Activated naive CD4-positive, alpha-beta T cell (primary cell): ENCODE measurements at places on chromosomes 11 and 22.
A peak's percentile ranks its signal among the peaks of the same experiment; 100 is the strongest.

- no peak for DNase-seq
Observed at GRCh38 chr22:45537734-45538181, 35.1 kb downstream of the FBLN1 start.

DNA sequence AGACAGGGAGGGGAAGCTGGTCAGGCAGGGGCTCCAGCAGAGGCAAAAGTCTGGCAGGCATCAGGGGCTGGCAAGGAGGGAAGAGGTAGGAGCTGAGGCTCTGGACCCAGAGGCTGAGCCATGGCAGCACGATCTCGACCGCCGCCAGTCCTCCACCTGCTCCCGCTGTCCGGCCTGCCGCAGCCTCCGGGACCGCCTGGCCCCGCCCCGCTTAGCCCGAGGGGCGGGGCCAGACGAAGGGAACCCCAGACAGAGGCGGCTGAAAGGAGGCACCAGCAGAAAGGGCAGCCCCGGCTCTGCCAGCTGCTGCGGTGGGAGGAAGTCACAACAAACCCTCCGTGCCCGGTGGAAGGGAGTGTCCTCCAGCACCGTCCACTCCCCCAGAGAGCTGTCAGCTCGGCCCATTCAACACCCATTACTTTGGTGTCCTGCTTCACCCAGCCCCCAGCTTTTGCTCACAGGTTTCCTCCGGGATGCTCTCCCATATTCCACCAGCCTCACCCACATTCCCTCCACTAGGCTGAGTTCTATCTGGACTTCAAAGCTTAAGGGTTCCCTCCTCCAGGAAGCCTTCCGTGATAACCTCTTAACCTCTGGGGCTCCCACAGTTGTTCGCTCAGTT is at the start of gene MFNG:
MFNG (minus strand) TSS at position 161 of the 622 bp plus-strand sequence. CDS start 207 bp downstream, outside the sequence.
- peak; percentile 20 for DNase-seq

GRCh38 chr11:118200901-118201680 is 23.7 kb downstream of the JAML start:
- DNase-seq: no peak

DNA sequence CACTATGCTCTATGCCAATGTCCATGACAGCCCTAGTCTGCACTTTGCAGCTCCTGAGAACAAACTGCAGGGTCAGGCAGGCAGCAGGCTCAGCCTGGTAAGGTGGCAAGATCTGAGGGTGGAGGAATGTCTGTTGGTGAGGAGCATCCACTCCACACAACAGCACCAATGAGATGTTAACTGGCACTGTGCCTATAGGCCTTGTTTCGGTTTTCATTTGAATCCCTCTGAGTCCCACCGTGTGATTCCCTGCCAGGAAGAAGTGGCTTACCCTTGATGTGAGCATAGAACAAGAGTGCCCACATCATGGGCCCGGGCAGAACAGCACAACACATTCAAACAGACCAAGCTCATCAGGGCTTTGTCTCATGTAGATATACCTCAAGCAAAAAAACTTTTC is 44.1 kb upstream of the CHRM4 start:
- DNase-seq: no peak

DNA sequence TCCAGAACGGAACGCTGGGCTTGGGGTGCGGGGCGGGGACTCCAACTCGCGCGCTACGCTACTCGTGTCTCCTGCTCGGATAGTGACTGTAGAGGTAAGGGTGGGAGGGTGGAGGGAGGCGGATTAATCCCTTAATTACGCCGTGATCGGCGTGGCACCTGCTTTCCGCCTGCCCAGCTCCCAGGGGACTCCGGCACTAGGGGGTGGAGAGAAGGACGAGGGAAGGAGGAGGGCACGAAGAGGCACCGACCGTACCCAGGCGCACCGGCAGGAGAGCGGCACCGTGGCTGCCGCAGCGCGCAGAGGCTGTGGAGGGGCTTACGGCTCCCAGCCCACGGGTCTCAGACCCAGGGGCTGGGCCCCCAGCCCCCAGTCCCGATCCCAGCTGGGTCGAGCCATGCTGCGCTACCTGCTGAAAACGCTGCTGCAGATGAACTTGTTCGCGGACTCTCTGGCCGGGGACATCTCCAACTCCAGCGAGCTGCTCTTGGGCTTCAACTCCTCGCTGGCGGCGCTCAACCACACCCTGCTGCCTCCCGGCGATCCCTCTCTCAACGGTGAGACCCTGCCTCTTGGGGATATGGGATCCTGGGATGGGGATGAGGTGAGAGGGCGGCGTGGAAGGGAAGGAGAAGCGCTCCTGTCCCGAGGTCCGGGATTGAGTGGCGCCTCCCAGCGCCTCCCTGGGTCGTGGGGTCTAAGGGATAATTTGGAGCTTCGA is at the start of gene ROBO3:
ROBO3 (plus strand) TSS at position 252 of the 721 bp plus-strand sequence; CDS start at position 398, 146 bp downstream.
- no peak for DNase-seq

DNA sequence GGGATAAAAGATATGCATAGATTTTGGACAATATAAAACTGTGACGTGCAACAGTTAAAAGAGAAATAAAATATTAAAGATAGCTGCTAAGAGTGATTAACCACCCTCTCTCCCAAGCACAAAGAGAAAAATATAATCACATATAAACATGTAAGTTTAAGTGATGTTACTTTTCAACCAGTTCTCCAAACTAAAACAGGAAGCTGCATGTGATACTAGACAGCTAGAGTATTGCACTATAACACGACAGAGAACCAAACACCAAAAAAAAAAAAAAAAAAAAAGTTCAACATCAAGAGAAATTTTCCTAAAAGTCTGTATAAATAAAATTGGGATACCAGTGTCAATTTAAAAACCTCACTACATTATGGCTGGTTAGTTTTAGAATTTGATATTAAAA is 79.1 kb downstream of the PICALM start:
- DNase-seq: no peak

DNA sequence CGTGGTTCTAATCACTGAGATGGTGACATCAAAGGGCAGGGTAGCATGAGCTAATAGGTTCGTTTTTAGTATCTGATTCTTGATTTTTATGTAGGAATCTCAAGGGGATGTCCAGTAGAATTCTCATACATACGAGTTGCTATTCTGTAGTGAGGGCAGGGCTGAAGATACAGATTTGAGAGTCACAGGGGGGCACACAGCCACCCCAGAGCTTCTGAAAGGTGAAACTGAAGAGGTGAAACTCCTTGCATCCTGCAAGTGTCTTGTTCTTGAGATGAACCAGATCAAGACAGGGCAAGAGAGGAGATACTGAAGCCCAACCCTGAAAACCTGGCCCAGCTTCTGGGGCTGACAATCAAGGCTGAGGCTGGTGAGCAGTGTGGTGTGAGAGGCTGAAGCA is 35.6 kb upstream of the TMEM123 start:
- DNase-seq: no peak

DNA sequence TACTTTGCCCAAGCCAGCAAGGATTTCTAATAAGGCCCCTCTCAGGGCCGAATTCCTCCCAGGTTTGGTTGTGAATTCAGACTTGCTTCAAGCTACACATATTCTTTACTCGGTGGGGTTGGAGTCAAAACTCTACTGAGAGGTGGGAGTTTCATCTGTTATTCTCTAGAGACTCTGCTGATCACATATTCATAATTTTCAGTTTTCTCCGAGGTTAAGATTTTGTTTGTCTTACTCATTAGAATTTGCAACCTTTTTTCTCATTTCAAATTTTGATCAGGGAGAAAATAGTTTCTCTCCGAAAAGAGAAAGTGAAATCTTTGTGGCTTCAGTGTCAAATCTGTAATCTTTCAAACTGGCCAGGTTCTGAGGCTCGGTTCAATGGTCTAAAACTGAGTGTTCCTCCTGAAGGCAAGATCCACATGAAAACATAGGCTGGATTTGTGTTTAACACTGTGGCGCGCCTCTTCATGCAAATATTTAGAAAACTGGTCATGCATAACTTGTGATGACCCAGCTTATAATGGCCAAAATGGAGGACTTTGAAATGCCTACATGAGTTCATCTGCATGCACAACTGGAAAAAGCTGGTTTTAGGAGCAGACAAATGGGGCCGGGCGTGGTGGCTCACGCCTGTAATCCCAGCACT is 21.5 kb upstream of the GSTP1 start:
- no peak for DNase-seq

GRCh38 chr11:10197091-10197490 is 96.9 kb downstream of the SBF2 start:
- DNase-seq: no peak

GRCh38 chr11:34565417-34566207 is 52.0 kb upstream of the ELF5 start:
- no peak for DNase-seq

GRCh38 chr11:80412604-80413003 is 971.8 kb upstream of the TENM4 start:
- no peak for DNase-seq

DNA sequence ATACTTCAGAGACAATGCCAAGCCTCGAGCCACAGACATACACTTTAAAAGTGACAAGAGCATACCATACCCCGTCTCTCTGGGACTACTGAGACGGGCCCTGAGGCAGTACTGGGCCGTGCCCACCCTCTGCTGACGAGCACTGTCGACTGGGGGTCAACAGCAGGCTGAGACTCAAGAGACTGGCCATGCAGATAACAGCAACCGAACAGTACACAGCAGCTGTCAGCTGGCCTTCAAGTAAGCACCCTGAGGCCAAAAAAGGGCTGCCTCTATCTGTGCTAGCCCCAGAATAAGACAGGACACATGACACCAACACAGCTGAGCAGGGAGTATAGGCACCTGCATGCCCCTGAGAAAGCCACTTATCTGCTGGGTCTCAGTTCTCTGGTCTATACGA is 18.9 kb upstream of the TMEM121B start:
- no peak for DNase-seq

DNA sequence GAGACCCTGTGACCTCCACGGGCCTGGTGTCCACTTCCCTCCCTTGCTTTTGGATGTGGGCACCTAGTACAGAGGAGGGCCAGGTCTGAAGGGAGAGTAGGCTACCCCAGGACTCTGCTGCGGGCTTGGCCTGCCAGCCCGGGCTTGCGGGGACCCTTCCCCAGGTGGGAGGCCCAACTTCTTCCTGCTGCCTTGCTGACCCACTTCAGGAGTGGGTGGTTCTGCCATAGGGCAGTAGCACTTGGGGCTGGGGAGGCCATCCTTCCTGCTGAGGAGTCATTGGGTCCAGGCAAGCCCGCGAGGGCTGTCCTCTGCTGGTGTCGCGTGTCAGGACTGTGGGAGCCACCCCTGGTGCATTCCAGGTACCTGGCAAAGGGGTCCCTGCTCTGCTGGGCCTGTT is 1250.0 kb downstream of the BRD1 start:
- DNase-seq: no peak

- DNase-seq: no peak
Observed at GRCh38 chr22:40310081-40310767, 36.1 kb upstream of the ADSL start.

- no peak for DNase-seq
Observed at GRCh38 chr11:7486781-7487140, 1.5 kb downstream of the OLFML1 start.

GRCh38 chr11:102276783-102277182 is 40.5 kb upstream of the BIRC3 start:
- no peak for DNase-seq

DNA sequence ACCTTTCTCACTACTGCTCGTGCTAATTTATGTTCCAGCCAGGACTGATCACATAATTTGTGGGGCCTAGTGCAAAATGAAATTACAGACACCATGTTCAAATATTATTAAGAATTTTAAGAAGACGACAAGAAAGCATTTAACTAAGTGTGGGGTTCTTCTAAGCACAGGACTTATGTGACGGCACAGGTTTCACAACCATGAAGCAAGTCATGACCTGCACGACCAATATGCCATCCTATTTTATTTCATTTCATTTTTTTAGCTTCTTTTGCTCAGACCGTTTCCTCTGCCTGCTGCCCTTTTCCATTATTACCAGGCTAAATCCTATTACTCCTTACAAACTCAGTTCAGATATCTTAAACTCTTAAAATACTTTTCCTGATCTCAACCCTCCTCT is 462.5 kb downstream of the AASDHPPT start:
- DNase-seq: no peak

DNA sequence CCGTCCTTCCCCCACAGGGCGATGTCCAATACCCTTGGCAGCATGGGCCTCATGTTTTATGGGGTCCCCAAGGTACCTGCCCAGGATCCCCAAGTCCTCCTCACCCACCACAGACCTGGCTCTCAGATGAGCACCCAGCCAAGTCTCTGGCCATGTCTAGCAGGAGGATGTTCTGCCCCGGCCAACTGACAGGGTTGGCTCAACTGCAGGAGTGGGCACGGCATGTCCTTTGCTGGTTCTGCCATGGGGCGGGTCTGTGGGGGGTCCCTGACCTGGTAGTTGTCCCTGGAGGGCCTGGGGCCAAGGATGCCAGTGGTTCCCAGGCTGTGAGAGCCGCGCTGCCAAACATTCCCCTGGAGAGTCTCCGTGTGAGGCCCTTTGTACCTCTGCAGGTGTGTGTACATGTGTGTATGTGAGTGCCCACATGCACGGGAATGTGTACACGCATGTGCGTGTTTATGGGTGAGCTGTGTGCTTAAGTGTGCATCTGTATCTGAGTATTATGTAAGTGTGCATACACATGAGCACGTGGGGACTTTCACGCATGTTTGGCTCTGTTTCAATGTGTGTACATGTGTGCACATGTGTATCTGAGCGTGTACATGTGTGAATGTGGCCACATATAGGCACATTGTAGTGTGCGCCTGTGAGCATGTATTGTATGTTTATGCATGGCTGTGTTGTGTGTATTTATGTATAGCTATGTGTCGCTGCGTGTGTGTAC is 85.5 kb downstream of the KCNQ1 start:
- no peak for DNase-seq

- no peak for DNase-seq
Observed at GRCh38 chr11:119473901-119474681, 51.1 kb upstream of the THY1 start.

GRCh38 chr11:35214792-35215193 is 75.8 kb downstream of the CD44 start:
- DNase-seq: no peak

GRCh38 chr11:116414357-116414880 is 358.4 kb downstream of the BUD13 start:
- DNase-seq: no peak

DNA sequence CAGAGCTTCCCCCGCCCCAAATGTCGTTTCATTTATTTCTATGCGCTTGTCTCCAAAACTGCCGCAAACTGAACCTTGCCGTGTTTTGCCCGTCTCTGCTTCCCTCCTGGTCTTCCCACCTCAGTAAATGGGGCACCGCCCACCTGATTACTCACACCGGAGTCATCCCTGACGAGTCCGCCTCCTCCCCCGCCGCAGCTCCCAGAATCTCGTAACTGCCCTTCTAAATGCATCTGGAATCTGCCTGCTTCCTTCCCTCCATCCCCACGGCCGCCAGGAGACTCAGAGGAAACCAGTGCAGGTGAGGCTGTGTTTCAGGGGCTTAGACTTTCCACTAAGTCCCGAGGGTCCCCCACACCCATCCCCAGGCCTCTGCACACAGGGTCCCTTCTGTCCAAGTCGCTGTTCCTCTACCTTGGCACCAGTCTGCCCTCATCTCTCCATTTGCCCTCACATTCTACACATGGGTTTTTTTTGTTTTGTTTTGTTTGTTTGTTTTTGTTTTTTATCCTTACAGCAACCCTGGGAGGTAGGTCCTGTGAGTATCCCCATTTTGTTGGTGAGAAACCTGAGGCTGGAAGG is 62.6 kb upstream of the PHF21B start:
- DNase-seq: no peak
